ENCODE measurements at places on chromosomes 3 and 15. TPM values are rescaled to one million over a fixed set of nuclear protein-coding genes. Genes with fewer than 3 reads are reported as not detected.

Gene AADACL2
- total RNA-seq, result not detected

Gene PLSCR5
- not detected for total RNA-seq

Gene RSL24D1
- total RNA-seq, result 55.3 TPM

Gene SEMA3B
- 14.5 TPM for total RNA-seq

Gene MESP2
- 0.21 TPM for total RNA-seq

Gene RAD51
- 15.2 TPM for total RNA-seq

Gene HRG
- total RNA-seq, result not detected

Gene DISP2
- 0.13 TPM for total RNA-seq

Gene TMEM207
- total RNA-seq, result not detected

Gene TIMP4
- 1.2 TPM for total RNA-seq

Gene LARP6
- 118 TPM for total RNA-seq

Gene CNTN6
- total RNA-seq, result not detected

Gene IRAK2
- total RNA-seq, result 3.1 TPM

Gene GOLGA6L7
- total RNA-seq, result not detected
